GM03348 (cell line): ENCODE measurements at places on chromosomes 2 and 18.

DNA sequence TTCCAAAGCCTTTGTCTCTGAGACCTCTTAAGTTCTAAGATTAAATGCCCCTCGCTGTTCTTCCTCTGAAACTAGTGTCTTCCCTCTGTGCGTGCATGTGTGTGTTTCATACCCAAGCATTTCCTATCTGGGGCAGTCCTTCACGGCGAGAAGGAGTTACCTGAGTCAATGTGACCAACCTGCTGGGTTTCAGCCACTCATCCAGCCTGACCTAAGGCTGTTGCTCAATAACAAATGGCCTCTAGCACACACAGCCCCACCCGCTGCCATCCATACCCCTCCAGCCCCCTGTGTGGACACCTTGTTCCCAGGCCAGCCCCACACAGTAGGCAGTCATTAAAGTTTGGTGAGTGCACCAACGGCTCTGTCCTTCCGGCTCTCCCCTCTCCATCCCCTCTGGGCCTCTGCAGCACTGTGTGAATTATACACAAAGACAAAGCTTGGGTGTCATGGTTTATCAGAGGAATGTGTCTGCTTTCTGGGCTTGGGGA lies 53.8 kb upstream of the FOSL2 start:
- DNase-seq: no peak

GRCh38 chr2:19569300-19569791 lies 210.9 kb upstream of the OSR1 start:
- DNase-seq: no peak

DNA sequence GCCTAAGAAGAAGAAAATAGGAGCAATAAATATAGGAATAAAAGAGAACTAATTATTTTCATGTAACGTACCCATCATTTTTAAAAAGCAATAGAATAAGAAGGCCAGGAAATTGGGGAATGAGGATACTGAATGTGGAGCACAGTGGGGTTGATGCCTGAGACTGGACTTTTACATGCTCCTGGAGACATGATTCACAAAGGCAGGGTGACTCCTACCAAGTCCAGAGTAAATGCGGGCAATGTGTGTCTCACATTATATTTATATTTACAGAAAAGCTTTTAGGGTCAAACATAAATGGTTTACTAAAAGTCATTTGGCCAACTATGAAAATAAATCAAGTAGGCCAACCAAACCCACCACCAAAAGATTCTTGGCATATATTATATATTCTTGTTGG lies 87.9 kb upstream of the COL5A2 start:
- no peak for DNase-seq

DNA sequence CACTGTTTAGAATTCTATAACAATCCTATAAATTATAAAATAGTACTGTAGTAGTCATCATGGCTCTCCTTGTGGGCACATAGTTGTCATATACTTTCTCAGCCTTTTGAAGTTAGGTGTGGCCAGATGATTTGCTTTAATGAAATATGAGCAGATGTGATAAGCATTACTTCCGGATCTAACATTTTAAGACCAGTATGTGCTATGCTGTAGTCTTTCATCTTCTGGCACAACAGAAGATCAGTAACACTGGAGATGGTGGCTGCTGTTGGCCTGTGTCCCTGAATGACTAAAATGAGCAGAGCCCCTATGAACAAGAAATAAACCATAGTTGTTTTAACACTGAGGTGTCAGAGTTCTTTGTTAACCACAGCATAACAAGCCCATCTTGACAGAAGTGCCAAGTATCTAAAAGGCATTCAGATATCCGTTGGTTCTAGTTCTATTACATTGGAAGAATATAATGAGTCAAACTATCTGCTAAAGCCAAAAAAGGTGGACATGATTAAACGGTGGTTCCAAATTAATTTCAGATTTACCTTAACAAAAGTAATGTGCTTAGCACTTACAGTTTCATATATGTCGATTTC lies 6.3 kb downstream of the MEX3C start:
- DNase-seq: no peak

DNA sequence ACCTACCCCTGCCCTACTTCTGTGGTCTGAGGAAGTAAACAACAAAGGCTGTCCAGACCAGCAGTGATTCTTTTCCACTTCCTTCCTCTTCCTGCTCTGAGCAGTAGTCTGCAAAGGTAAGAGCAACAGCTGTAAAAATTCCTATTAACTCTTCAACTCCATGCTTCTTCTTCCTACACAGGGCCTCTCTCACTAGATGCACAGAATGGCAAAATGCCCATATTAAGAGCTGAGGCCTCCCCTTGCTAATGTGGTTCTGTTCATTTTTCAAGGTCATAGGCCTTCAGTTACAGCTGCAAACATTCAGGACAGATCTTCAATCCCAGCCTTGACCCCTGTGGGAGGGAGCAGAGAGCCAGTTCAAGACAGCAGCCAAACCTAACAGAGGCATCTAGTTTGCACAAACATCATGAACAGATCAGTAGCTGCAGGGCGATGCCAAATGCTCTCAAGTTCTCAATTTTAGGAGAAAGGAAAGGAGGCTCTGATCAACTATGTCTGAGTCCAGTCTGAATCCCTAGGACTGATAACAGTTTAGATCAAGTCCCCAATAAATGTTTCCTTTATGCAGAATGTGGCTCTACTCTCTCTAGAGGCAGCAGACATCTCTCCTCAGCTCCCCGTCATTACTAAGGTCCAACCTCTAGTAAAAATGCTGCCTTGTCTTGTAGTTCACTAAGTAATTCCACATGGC lies 20.9 kb downstream of the SLC40A1 start:
- DNase-seq: no peak

DNA sequence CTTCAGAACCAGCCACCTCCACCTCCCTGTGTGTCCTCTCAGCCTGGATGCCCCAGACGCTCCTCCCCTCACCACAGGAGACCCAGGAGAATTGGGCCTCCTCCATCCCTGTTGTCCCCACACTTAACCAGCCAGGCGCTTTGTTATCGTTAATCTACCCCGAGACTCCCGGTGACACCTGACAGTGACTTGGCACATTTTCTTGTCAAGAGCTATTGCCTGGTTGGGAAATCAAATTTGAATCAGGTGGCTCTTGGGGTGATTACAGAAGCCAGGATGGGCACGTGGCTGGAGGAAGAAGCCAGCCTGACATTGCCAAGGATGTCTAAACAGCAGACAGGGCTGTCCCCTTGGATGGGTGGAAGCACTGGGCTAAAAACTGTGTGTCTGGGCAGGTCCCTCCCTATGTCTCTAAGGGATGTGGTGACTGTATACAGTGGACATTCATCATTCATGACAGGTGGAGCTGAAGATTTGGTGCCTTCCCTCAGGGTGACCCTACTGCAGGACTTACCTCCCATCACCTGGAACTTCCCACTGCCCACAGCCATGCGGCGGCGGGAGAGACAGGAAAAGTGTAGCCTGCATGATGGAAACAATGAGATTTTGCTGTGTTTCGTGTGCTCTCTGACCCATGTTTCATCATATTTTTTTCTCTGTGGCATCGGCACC lies 157.2 kb upstream of the CAPN13 start:
- no peak for DNase-seq

GRCh38 chr18:24428709-24429108 lies 2.2 kb downstream of the IMPACT start:
- no peak for DNase-seq

DNA sequence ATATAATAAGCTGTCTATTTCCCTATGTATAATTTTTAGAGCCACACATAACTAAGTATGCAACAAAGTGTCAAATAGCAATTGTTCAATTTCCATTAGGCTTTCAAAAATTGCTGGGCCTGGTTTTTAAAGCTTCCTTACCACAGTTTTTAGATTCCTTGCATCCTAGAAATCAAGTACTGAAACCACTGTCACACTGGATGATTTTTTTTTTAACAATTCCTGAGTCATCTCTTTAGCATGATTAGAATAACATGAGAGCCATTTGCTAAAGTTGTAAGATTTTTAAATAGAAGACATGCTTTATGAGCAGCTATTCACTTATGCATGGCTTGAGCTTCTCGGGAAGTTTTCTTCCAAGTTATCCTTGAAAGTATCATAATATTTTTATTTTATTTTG lies 319.5 kb upstream of the NXPH2 start:
- DNase-seq: no peak

- no peak for DNase-seq
These were observed 23.6 kb upstream of the PDCL3 start for GRCh38 chr2:100539221-100539620.

GRCh38 chr2:24050041-24050979 lies 769 bp downstream of the FKBP1B start:
- DNase-seq: peak; percentile 41

DNA sequence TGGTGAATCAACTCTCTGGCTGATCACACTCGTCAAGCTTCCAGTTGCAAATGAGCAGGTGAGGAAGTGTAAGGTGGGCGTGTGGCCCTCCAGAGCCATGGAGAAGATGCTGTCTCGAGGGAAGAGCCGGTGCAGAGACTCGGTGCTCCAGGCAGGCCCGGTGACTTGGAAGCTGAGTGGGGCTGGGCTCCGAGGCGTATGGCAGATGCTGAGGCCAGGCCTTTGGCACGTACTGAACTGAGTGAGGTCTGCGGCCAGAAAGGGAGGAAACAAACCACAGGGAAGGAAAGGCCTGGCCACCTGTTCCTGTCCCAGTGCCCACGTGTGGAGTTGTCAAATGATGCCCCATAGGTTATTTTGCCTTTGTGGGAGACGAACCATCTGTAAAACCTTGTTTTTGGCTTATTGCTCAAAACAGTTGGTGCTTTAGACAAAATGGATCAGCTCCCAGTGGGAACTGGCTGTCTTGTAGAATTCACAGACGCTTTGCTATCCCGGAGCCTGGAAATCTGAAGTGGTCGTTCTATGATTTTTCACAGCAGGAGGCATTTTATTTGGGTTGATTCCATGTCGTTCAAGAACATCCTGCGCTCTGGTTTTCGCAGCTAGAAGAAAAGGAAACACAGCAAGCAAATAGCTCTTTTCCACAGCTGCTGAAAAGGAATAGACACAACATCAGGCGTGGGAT lies 117.5 kb upstream of the TMEM18 start:
- DNase-seq: no peak

DNA sequence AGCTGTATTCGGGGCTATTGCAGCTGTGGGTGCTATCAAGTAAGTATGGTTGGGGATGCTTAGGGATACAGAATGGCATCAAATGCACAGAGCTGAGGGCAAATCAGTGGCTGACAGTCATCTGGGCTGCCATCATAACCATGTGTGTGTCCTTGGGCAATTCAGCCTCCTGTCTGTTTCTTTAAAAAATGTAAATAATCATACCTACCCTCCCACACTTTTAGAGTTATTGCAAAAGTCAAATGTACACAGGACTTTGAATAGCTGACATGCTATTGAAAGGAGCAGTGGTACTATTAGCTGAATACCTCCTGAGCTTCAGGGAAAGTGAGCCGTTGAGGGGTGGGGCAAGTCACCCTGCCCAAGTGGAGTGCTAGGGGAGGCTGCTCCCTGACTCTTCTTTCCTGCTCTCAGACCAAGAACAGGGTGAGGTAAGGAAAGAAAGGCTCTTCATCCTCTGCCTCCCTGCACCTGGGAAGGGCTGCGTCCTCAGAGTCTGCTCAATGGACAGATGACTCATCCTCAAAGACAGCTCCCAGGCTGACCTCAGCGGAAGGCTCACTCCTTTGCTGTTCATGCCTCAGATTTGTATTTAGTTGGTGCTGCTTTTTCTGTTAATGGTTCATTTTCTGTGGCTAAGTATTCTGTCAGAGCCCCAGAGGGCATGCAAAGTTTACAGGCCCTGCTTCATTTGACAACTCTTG lies 54.9 kb upstream of the BZW1 start:
- peak; percentile 84 for DNase-seq

DNA sequence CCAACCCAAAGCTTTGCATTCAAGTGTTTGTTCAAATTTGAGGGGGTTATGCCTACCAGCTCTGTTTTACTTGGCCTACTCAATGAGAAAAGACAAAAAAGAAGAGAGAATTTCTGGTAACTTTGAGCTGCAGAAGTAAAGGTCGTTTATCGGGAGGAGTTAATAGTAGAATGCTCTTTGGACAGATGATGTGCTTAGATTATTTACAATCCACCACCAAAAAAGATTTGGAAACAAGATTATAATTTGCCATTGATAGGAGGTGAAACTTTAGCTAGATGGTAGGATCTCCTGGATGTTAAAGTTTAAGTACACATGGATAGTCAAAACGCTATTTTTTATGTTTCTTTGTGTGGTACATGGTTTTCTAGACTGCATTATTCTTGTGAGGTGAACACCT lies 24.9 kb upstream of the CPS1 start:
- DNase-seq: no peak

DNA sequence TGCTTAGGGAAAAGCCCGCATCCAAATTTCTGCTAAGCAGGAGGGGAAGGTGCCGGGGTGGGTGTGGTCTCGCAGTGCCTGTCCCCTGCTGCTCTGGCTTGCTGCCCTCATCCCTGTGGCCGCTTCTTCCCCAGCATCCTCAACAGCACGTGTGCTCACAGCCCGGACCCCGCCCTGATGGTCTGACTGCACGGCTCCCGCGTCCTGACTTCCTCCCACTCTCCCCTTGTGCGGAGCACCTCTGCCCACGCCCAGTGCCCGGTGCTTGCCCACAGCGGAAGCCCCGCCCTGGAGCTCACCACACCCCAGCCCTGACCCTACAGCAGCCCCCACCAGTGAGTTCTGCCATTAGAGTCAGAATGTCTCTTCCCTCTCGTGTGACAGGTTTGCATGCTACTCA lies 277.9 kb downstream of the NDUFA10 start:
- DNase-seq: no peak

DNA sequence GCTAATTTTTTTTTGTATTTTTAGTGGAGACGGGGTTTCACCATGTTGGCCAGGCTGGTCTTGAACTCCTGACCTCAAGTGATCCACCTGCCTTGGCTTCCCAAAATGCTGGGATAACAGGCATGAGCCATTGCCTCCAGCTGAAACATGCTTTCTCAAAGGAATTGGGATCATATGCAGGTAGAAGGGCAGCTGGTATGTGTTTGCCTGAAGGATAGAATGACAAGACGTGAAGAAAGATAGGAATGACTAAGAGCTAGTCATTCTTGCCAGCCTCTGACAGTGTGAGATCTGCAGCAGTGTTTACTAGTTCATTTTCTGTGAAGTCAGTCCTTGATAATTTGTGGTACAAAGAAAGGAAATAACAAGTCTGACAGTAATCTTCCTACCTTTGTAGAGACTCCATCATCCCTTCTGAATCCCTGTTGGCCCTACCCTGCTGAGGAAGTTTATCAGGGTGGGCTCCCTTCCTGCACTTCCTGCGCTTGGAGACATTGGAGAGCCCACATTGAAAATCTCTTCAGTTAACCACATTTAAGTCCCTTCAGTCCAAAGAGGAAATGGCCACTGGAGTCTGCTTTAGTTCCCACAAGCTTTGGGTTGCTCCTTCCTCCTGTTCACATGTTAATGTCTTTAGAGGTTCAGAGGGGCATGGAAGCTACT lies 14.7 kb downstream of the CFLAR start:
- peak; percentile 43 for DNase-seq

GRCh38 chr18:5431836-5432575 lies 111.8 kb downstream of the EPB41L3 start:
- DNase-seq: no peak

DNA sequence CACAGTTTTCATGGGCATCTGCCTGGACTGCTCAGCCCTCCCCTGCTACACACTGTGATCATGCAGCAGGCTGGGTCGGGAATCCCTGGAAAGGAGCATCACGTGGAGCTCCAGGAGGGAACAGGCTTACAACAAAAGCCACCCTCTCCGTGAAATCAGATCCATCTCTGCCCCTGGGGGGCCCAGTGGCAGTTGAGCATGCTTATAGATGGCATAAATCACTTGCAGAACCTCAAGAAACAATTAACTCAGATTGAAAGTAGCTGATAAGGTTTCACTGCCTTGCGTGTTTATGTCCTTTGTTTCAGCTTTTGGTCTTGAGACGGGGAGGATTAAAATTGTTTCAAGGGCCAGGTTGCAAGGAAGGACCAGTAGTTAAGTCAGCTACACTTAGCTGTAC lies 354.8 kb upstream of the MEIS1 start:
- DNase-seq: no peak
